MCF 10A (cell line): ENCODE measurements at places on chromosomes 2 and 18.

DNA sequence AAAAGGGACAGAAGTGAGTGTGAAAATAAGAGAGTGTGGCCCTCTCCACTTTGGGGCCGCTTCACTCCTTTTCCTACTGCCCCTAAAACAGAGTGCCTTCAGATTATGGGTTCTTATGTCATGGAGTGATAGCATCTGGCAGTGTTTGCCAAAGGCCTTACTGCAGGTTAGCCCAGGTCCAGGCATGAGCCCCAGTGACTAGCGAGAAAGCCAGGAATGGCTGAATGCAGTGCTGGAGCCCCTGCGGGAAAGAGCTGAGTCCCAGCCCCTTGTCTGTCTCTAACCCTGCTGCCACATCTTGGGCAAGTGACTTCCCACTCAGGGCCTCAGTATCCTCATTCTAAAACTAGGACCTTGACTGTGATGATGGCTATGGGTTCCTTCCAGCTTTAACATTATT is 6.0 kb downstream of the IGFBP5 start:
- no peak for DNase-seq

DNA sequence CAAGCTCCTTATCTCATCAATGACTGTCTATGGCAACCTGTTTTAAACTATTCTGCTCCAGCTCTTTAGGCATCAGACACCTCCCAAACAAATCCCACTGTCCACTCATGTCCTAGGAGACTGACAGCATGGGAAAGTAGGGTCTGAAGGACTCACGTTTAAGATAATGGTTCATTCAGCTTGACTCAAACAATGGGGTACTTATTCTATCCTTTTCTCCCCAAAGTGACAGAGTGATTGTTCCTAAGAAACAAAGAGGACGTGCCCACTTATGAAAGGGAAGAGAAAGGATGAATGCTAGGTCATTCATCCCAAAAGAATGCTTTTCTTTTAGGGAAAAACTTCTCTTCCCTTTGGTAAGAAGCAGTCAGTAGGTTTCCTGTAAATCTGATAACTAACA is 41.9 kb downstream of the ALK start:
- no peak for DNase-seq

DNA sequence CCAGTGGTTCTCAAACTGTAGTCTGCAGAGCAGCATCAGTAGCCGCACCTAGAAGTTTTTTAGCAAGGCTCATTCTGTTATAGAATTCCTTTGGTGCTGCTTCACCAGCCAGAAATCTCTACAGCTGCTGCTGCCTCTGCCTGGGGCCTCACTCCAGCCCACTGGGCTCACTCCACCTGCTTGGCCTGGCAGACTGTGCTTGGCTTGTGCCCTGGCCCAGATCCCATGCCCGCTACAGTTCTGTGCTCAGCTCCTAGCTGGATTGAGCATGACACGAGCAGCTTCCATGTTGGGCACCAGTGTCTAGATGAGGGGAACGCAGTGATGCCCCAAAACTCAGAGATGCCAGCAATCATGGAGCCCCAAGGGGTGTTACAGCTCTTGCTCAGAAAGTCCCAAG is 22.6 kb downstream of the MAPK4 start:
- no peak for DNase-seq

DNA sequence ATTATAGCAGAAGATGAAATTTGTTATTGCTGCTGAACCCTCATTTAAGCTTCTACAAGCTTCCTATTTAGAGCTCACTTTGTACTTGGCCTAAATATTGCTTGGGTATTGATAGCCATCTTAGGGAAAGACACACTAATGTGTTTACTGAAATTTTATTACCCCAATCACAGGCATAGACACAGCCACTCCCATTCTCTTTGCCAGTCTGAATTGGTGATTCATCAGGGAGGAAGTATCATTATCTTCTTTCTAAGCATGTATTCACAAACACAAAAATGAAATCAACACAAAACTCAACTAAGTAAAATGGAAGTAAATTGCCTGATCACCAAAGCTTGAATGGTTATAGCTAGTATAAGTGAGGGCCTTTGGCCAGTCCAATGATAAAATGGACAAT is 666.3 kb downstream of the TSN start:
- DNase-seq = peak; percentile 22

GRCh38 chr2:69685321-69686048 is 41.9 kb upstream of the AAK1 start:
- DNase-seq = peak; percentile 28

DNA sequence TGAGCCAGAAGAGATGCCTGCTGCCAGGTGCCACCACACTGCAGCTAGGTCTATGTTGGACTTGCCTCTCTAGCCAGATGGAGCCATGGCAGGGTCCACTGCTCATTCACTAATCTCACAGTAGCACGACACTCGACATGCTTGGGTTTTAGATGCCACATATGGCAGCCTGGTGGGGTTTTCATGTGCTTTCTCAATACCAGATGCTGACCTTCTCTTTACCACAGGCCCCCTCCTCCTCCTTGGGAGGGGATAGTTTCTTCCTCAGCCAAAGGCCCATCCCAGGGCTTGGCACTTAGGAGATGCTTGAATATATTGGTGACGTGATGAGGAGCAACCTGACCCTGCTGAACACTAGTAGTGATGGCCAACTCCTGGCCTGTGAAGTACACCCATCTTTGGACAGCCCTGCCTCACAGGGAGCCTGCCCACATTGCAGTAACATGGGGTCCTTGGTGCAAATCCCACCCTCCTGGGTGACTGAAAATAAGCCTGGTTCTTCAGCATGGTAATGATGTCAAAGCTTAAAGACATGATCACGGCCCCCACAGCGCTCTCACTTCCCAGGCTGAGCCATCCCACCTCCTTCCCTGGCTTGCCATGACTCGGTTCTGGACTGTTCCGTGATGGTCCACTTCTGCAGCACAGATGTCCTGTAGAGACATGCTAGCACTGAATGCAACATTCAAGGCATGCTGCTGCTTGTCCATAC is 227.5 kb downstream of the SH3RF3 start:
- no peak for DNase-seq

DNA sequence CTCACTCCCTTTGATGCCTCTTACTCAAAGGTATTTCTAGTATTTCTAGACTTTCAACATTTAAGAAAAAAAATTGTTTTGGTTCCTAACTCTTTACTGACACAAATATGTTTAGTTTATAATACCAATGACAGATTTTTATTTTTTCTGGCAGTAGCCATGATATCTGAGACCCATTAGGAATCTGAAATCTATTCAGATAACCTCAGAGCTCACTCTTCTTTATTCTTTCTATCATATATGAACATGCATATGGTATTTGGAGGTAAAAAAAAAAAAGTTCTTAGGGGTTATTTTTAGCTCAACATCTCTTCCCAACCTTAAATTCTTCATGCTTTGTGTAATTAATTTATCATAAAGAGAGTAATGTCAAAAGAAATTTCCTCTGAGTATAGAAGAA is 465.5 kb downstream of the CDH2 start:
- DNase-seq = no peak

GRCh38 chr2:161130354-161130753 is 29.9 kb upstream of the TANK start:
- DNase-seq = no peak

DNA sequence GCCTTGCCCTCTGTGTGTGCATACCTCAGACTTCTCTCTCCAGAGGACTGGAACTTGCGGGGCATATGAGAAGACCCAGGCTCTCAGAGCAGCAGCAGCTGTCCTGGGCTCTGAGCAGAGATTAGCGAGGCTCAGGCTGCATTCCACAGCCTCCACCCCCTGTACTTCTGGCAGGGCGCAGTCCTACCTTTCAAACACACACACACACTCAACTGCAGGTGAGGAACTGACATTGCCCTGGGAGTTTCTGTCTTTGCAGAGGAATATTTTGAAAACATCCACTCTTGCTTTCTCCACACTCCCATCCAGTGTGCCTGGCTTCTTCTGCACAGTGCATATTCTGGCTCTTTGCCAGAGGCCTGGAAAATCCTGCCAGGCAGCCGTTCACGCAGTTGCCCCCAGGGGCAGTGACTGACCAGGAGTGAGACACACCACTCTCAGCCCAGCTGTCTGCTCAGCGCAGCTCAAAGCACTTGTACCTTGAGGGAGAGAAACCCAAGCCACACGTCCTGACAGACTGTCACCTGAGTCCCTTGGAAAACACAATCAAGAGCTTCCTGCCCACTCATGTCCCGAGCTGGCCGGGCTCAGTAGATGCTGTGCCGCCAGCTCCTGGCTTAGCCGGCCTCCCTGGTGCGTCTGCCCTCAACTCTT is 460.8 kb downstream of the RNF144A start:
- DNase-seq = peak; percentile 57

DNA sequence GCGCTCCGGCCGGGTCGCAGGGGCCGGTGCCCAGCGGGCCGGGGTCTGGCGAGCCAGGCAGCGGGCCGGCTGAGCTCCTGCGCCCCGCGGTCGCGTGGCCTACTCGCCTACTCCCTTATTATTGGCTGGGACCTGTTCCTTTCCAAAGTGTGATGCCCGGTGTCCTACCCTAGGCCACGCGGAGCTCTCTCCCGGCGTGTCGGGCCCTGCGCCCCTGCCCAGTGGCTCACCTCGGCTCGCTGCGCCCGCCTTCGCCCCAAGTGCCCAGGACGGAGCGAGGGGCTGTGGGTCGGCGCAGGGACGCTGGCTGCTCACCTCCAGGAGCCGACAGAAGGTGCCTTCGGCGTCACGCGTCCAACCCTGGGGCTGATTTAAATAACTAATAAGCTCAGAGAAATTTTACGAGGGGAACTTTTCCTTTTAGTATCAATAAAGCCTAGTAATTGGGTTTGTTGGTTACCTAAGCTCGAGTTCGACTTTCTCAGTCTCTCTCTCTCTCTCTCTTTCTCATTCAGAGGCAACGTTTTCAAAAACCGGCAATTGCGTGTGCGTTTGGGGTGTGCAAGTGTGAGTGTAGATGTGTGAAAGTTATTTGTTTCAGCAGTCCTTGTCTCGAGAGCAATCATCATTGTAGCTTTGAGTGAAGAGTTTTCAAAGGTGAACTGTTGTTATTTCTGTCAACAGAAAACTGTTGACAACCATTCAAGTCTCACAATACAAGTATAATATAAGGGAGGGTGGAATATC is 7.0 kb upstream of the SATB2 start:
- DNase-seq = no peak

- peak; percentile 23 for DNase-seq
These were observed 63.2 kb upstream of the MAPRE2 start for GRCh38 chr18:34977838-34978532.

- DNase-seq = no peak
These were observed 7.3 kb downstream of the IER3IP1 start for GRCh38 chr18:47168913-47169312.

DNA sequence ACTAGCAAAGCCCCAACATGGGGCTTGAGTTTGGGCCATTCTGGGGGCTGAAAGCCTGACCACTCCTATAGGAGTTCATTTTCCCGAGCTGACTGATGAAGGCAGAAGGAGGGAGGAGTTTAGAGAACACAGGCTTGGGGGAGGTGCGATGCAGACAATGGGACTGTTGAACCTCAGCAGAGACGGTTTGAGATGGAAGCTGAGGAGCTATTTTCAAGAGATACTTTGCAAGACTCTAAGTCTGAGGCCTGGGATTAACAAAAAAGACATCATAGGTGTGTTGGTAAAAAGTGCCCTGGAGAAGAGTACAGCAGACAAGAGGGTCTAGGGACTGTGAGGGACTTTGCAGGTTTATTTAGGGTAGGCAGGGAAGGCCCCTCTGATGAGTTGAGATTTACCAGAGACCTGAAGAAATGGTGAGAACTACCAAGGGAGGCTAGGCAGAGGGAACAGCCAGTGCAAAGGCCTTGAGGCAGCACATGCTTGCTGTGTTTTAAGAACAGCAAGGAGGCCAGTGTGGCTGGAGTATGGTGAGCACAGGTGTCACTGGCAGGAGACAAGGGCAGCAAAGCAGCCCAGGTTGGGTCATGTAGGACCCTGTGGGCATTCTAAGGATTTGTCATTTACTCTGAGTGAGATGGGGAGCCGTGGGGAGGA is 31.6 kb downstream of the PCBP1 start:
- no peak for DNase-seq

- no peak for DNase-seq
These were observed 21.7 kb upstream of the RAB11FIP5 start for GRCh38 chr2:73134471-73134870.

GRCh38 chr2:7740114-7740513 is 822.9 kb downstream of the RNF144A start:
- DNase-seq = no peak

GRCh38 chr2:55309446-55309845 is 40.4 kb upstream of the MTIF2 start:
- peak; percentile 44 for DNase-seq

GRCh38 chr18:35407871-35408481 is 30.8 kb upstream of the ZNF396 start:
- peak; percentile 88 for DNase-seq

DNA sequence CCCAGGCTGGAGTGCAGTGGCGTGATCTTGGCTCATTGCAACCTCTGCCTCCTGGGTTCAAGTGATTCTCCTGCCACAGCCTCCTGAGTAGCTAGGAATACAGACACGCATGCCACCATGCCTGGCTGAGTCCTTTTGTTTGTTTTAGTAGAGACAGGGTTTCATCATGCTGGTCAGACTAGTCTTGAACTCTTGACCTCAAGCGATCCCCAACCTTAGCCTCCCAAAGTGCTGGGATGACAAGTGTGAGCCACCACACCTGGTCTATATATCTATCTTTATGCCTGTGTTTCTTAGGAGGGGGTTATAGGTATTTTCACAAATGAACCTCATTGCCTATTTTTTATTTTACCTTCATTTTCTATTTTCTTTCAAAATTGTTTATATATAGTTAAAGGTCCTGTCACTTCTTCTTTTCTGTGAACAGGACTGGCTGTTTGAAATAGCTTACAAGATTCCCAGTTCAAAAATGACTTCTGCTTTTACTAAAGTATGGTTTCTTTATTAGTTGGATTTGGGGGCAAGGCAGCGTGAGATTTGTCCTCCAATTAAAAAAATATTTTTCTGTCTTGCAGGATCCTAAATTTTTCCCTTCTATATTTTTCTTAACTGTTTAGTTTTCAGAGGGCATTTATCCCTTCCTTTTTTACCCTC is 16.4 kb upstream of the MARCHF7 start:
- no peak for DNase-seq

GRCh38 chr2:37982147-37982582 is 57.1 kb downstream of the RMDN2 start:
- DNase-seq = peak; percentile 79
